ENCODE measurements at places on chromosomes 16 and 17.

DNA sequence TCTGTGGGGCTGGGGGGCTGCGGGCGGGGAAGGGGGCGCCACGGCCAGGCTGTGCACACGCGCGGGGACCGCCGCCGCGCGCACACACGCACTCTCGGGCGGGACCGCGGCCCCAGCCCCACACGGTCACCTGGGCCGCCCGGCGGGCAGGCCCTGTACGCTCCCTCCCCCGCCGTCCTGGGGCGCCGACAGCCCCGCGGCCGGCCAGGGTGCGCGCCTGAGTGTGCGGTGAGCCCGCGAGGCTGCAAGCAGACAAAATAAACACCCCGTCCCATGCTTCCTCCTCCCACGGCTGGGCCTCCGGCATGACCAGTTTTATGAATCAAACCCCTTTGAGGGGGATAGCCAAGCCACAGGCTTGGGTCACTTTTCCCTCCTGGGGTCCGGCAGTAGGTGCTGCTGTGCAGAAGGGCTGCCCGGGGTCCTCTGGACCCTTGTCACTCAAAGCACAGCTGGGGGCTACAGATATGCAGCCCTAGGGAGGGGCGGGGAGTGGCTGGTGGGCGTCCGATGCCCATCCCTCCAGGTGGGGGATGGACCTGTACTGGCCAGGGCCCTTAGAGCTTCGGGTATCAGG, 441 bp downstream of the VASN start:
- no peak for DNase-seq

GRCh38 chr17:78774453-78774852, 7.6 kb downstream of the CYTH1 start:
- no peak for DNase-seq

GRCh38 chr16:70790815-70791214, 10.1 kb downstream of the VAC14 start:
- no peak for DNase-seq

DNA sequence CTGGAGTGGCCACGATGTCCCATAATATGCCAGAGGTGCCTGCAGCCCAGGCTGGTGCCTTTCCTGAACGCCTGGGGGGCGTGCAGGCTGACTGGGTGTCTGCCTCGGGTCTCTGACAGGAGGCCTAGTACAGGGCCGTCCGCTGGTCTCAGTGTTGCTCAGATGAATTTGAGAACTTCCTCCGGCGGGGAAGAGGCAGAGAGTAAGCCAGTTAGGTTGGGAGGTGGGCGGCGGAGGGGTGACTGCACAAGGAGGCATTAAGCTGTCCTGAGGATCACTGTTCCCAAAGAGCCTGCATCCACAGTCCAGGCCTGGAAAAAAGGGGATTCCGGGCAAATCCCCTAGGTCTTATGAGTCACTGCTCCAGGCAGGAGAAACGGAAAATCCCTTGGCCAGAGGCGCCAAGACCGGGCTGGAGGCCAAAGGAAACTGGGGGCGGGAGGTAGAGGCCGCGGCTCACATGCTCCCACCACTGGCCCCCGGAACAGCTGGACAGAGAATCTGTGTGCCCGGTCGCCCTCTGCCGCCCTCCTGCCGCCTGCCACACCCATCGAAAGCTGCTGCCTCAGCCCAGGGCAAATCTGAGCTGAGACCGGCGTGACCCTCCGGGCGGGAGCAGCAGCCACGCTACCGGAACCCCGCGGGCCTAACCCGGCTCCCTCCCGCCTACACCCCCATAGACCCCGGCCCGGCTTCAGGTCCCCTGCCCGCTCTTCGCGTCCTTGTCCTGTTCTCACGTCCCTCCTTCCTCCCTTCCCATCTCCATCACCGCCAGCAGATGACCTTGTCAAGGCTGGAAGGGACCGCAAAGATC, 1.2 kb downstream of the TRIM47 start:
- peak; percentile 56 for DNase-seq

GRCh38 chr16:28110977-28111376, 47.5 kb upstream of the GSG1L start:
- no peak for DNase-seq

DNA sequence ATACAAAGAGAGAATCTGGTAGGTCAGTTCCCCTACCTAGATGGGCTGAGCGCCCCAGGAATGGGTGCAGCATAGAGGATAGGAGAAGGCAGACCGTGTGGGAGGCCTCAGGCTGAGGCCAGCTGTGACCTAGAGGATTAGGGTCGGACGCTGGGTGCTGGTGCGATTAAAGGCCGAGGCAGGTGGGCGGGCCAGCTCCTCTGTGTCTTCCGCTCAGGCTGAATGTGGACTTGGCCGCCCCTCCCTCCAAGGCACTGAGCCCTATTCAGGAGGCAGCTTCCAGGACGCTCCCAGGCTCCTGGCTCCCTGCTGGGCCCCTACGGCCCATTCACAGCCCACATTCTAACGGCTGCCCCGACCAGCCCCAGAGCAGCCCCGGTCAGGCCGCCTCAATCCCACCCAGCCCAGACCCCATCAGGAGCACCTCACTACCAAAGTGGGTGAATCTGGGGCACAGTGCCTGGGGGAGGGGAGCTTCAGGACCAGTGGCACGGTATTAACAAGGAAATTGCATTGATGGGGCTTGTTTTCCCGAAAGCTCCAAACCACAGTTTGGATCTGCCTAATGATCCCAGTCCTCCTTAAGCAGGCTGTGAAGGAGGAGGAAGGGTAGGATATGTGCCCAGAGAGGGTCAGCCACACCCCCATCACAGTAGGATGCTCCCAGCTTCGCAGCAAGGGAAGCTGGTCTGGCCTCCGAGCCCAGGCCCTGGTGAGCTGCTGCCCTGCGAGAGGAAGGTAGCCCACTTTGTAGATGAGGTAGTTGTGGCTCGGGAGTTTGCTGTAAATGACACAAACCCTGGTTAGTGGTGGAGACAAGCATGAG, 14.5 kb downstream of the RHBDL3 start:
- no peak for DNase-seq

DNA sequence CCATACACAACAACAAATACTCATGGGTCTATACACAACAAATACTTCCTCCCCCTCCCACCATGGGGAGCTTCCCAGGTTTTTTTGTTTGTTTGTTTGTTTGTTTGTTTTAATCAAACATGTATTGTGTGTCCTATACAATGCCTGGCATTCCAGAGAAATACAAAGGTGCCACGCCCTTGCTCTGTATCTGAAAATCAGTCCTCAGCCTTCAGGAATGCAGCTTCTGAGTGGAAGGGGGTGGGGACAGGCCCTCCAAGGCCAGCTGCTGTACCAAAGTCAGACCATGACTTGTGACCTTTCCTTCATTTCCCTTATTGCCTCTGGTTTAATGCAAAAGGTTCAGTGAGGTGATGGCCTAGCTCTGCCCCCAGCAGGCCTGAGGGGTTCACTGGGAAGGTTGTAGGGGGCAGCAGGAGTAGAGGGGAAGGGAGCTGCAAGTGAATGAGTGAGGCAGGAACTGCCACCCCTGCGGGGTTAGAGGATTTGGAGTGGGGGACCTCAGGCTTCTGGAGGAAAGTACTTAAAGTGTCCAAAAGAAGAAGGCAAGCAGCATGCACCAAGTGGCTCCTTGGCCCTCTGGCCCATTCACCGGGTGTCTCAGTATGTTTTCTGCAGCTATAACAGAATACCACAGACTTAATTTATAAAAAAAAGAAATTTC, 105.2 kb downstream of the CLEC16A start:
- no peak for DNase-seq

GRCh38 chr17:78868391-78868790, 27.8 kb upstream of the USP36 start:
- no peak for DNase-seq

DNA sequence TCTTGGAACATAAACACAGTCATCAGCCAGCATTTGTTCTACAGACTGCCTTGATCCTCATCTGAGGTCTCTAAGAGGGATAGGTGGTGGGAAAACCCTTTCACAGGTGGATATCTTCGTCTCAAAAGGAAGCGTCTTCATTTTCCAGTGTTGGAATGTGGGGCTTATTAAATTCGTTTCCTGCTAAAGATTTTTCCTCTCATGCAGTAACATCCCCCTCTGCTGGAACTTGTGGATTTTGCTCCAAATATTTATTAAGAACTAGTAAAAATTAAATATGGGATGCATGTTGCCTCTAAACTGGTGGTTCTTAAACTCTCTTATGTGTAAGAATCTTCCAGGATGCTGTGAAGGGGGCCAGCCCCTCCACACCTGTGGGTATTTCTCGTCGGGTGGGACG, 20.1 kb upstream of the MLYCD start:
- no peak for DNase-seq

DNA sequence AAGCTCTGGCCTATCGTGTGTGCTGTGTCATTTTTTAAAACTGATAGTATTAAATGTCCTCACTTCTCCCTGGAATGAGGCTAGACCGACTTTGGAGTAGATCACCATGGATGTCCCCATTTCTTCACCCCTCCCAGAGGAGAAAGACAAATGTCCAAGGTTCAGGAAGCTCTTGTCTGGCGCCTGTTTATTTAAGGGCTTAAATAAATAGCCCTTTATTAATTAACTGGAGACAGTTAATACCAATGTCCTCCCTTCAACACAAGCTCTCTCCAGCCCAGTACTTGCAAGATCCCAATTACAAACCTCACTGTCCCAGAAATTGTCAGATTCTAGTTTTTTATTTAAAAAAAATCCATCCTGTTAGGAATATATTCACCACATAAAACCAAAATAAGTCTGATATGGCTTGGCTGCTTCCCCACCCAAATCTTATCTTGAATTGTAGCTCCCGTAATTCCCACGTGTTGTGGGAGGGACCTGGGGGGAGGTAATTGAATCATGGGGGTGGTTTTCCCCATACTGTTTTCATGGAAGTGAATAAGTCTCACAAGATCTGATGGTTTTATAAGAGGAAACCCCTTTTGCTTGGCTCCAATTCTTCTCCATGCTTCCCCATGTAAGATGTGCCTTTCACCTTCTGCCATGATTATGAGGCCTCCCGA, 344.4 kb downstream of the SHISA9 start:
- DNase-seq, result no peak

- peak; percentile 82 for DNase-seq
These were observed 132.4 kb upstream of the CHMP6 start for GRCh38 chr17:80859002-80859941.

All from NCI-H446 treated with DMSO at 0.1 percent for 48 hours (cell line).